ENCODE measurements at places on chromosomes 12 and 14.
A peak's percentile ranks its signal among the peaks of the same experiment; 100 is the strongest.

DNA sequence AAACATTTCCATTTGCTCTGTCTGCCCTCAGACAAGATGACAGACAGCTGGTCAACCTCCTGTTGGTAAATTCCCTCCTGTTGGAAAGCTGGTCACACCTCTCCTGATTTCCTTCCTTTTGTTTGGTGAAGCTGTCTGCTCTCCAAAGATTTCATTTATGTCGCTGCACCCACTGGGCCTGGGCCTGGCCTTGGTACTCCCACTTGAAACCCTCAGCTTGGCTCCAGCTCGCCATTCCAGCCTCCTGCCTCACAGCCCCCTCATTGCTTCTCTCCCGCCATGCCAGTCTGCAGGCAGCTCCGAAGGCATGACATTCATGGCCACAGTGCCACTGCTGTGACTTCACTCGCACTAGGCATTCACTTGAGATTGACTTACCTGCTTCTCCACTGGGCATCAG lies 451.8 kb downstream of the VRK1 start:
- DNase-seq: no peak

- DNase-seq: no peak
Measured at GRCh38 chr14:102500158-102500662, 9.4 kb downstream of the ANKRD9 start.

DNA sequence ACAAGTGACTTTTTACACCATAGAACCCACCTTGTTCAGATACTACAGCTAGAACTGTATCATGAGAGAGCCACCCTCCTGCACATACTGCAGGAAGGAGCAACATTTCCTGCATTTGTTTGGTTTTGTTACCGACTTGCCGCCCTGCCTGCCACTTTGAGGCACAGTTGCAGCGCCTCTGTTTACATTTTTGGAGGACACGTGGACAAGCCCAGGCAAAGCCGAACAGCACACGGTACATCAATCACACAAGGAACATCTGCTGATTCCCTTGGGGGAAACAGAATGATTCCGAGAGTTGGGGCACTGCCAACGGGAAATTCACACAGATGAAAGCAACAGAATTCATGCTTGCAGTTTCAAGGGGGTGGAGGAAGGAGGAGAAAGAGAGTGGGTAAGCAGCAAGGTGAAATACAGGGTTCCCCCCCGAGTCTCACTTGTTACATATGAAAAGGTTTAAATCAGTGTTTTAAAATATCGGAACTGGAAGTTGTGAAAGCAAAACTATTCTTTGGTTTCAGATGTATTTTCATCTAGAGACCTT lies 110.7 kb downstream of the BTG1 start:
- peak; percentile 49 for DNase-seq

- no peak for DNase-seq
Measured at GRCh38 chr12:67669934-67670631, 21.5 kb downstream of the DYRK2 start.

- no peak for DNase-seq
Measured at GRCh38 chr14:105935384-105935783, 409.0 kb downstream of the TMEM121 start.

- no peak for DNase-seq
Measured at GRCh38 chr12:69324797-69325466, 23.2 kb upstream of the LYZ start.

GRCh38 chr14:90797919-90798318 lies 18.3 kb downstream of the TTC7B start:
- no peak for DNase-seq

DNA sequence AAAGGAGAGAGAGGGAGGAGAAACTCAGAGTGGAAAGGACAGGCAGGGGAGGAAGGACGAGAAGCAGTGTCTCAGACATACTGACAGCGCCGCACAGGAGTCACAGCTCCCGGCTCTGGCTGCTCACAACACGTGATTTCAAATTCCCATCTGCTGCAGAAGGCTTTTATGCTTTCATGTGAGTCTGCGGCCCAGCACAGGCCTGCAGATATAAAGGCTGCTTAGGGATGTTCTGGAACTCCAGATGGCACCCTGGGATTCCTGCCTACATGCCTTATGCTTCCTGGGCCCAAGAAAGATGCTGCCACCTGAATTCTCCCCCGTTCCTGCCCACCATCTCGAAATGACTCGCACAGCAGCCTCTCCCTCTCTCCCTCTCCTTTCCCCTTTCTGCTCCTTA lies 89.6 kb downstream of the NUAK1 start:
- no peak for DNase-seq

DNA sequence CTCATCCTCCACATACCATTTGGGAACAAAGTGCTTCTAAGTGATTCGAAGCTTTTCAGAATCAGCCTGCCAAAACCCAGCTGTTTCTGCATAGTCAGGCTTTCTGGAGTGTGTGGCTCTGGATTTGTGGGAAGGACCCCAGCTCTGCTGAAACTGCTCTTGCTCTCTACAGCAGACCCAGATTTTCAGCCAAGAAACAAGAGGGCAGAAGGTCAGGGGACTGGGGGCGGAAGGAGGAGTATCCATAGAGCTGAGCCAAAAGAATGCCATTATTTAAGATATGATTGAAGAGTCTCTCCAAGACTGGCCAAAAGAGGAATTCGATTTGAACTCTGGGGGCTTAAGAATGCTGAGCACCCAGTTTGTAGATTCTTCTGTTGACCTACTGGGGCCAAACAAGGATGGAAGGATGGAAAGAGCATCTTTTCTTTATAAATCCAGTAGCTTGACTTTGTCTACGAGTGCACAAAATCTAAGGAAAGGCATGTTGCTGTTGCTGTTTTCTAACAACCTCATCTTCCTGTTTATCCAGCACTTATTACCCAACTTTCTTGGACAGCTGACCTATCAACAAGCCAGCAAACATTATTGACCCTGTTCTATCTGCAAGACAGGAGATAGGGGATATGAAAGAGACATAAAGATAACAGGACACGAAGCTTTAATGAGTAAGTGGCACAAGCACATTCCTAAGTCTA lies 29.2 kb downstream of the FBLN5 start:
- DNase-seq: no peak

GRCh38 chr14:68451696-68452373 lies 341.0 kb downstream of the ZFP36L1 start:
- no peak for DNase-seq

GRCh38 chr12:75766263-75767160 lies 255.1 kb upstream of the KRR1 start:
- no peak for DNase-seq

DNA sequence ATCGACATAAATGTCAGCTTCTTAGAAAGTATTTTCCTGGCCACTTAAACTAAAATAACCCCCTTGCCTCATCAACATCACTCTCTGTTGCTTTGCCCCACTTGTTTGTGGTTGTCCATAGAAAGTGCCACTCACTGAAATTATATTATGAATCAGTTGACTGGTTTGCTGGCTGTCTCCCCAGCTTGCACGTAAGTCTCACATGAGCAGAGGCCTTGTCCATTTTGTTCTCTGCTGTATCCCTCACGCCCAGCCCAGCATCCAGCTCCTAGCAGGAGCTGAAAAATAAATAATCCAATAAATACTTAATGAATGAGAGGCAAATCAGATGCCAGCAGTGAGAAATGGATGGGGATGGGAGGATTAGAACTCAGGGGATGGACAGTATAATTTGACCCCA lies 159.3 kb downstream of the KSR2 start:
- no peak for DNase-seq

- DNase-seq: no peak
Measured at GRCh38 chr12:58844161-58844560, 76.1 kb downstream of the LRIG3 start.

GRCh38 chr12:102757154-102757881 lies 159.7 kb downstream of the PAH start:
- no peak for DNase-seq

DNA sequence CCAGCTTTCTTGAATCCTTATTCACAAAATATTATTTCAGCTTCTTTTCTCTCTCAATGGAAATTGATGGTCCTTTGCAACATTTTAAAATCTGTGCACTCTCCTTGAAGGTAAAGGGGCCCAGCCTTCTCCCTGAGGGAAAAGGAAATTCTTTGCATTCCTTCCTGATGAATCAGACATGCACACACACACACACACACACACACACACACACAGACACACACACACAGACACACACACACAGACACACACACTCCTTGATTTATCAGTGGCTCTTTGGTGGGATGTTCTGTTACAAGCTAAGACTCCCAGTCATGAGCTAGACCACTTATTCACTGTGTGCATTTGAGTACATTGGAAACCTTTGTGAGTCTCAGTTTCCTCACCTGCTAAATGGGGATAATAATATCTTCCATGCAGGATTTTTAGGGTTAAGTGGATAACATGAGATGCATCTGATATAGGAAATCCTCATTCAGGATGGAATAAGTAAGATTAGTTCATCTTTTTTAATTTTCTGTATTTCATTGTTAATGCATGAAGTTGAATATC lies 45.1 kb upstream of the HMGA2 start:
- DNase-seq: no peak

- no peak for DNase-seq
Measured at GRCh38 chr14:89936654-89937185, 17.8 kb downstream of the EFCAB11 start.

DNA sequence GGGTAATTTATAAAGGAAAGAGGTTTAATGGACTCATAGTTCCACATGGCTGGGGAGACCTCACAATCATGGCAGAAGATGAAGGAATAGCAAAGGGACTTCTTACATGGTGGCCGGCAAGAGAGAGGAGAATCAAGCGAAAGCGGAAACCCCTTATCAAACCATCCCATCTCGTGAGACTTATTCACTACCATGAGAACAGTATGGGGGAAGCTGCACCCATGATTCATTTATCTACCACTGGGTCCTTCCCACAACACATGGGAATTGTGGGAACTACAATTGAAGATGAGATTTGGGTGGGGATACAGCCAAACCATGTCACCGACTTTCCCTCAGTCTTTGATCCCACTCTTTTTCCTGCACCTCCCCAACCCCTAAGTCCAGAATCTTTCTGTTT lies 12.6 kb upstream of the CTDSP2 start:
- DNase-seq: no peak

GRCh38 chr12:116563262-116563661 lies 4.1 kb downstream of the MAP1LC3B2 start:
- no peak for DNase-seq

DNA sequence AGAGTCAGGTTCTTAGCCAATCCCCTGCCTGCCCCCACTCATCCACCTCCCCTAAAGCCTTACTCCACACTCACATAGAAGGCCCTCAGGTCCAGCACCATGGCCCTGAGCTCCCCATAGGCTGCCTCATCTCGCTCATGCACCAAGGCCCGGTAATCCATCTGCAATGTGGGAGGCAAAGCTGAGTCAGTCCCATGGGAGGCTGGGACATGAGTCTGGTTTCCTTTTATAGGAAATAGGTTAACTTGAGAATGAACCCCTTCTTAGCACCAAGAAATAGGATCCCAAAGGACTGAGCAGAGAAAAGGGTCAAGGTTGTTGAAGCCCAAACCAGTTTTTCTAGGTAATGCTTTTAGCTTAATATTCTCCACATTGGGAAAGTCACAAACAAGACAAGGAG lies 2.1 kb upstream of the EMC9 start:
- DNase-seq: no peak

DNA sequence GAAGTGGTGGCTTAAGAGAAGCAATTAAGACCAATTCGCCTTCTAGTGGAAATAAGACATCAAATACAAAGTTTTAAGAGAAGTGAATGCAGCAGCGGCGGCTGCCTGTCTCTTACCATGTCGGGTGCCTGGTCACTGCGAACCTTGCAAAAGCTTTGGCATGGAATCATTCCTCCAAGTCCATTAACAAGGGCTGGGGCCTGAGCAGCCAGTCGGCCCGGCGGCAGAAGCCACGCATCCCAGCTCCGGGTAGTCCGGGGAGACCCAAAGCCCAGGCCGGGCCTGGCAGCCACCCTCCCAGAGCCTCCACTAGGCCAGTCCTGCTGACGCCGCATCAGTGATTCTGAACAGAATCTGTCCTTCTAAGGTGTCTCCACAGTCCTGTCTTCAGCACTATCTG lies 321.0 kb downstream of the TMEM121 start:
- DNase-seq: no peak

DNA sequence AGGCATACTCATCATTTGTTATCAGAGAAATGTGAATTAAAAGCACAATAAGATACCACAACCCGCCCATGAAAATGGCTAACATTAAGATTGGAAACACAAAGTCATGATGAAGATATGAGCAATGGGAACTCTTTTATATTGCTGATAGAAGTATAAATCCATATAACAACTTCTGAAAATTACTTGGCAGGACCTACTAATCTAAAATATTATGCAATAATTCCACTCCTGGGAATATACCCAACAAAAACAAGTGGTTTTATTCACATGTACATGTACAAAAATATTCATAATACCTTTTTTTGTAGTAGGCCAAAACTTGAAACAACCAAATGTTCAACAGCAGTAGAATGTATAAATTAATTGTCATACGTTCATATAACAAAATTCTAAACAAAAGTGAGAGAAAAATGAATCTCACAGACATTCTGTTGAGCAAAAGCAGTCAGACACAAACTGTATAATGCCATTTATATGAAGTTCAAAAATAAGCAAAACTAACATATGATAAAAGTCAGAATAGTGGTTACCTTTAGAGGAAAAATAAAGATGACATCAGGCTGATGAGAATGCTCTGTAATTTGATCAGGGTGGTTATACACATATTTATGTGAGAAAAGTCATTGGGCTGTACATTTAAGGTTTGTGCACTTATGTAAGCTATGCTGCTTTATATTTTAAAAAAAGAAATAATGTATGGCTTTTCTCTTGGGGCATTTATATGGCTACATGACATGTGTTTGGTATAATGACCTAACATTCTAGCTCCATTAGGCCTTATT lies 309.2 kb upstream of the KITLG start:
- no peak for DNase-seq

- DNase-seq: no peak
Measured at GRCh38 chr14:92413379-92413778, 90.4 kb downstream of the SLC24A4 start.

- peak; percentile 29 for DNase-seq
Measured at GRCh38 chr14:102046337-102047278, 40.2 kb downstream of the HSP90AA1 start.

GRCh38 chr12:89507015-89507824 lies 17.4 kb downstream of the GALNT4 start:
- no peak for DNase-seq

DNA sequence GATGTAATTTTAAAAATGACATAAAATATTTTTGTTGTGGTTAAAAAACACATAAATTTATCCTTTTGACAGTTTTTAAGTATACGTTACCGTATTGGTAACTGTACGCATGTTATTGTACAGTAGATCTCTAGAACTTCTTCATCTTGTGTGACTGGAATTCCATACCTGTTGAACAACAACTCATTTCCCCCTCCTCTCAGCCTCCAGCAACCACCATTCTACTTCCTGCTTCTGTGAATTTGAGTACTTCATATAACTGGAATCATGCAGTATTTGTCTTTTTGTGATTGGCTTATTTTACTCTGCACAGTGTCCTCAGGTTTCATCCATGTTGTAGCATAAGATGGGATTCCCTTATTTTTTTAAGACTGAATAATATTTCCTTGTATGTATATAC lies 113.6 kb upstream of the ATF1 start:
- no peak for DNase-seq

DNA sequence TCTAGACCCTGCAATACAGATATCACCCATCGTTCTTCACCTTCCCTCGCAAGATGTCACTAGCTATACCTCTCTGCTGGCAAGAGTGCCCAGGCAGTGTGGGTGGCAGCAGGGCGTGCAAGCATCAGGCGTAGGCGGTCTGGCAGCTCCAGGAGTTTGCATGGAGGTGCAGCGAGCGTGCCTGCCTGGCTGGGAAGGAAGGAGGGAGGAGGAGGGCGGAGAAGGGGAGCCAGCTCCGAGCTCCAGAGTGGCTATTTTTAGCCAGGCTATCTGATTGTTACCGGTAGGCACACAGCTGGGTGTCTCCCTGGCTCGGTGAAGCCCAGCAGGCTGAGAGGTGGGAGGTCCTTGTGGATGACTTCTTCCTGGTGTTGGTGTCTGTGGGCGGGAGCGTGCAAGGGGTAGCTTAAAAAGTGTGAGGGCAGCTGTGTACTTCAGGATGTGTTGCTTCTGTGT lies 6.2 kb downstream of the FOXJ2 start:
- peak; percentile 14 for DNase-seq
